ENCODE measurements at places on chromosomes 12 and 14.

DNA sequence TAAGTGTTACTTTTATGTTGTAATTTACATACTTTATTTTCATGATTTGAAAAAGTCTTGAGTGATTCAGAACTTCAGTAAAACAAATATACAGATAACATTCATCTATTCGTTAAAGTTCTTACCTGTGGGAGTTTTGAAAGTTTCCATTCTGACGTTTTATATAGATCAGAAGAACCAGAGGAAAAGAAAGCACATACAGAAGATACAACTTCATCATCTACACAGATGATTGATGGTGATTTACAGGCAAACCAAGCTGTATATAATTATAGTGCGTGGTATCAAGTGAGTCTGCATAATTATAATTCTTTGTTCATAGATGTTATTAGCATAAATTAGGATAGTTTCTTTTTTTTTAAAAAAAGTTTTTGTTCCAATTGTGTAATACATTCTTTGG is 20.0 kb downstream of the FKBP3 start:
- DNase-seq = no peak

DNA sequence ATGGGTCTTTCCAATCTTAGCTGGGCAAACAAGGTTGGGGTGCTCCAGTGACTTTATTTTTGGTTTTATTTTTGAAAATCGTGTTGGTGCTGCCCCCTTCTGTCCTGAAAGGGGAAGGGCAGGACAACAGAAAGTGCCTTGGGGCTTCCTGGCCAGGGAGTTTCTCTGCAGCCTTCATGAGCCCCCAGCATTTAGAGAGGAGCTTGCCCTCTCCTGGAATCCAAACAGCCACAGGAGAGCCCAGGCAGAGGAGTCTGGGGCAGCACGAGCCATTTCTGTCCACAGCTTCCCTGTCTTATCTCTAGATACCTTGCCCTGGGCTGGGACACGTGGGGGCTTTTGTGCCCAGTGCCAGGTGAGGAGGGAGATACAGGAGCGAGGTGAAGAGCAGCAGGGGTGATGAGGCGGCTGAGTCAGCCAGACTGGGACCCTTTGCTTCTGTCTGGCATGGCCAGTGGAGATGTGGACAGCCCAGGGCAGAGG is 4.4 kb upstream of the C1RL start:
- DNase-seq = peak; percentile 81

DNA sequence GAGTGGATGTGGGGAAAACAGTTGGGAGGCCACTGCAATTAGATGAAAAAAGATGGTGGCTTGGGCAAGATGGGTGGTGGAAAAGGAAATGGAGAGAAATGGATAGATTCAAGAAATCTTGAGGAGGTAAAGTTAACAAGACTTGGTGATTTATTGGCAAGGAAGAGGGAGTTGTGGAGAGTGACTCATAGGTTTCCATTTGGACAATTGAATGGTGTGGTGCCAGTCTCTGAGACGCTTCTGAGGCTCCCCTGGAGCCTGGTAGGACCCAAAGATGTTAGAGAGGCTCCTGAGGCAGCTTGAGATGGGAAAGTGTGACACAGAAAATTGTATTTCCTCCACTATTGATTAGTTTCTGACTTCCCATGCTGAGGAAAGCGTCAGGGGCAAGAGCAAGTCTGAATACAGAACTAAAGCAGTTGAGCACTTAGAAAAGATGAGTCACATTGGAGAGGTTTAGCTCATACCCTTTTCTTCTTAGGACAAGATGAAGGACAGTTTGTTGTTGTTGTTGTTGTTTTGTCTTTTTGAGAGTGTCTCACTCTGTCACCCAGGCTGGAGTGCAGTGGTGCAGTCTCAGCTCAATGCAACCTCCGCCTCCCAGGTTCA is 4.5 kb downstream of the PRPF40B start:
- DNase-seq = peak; percentile 51

DNA sequence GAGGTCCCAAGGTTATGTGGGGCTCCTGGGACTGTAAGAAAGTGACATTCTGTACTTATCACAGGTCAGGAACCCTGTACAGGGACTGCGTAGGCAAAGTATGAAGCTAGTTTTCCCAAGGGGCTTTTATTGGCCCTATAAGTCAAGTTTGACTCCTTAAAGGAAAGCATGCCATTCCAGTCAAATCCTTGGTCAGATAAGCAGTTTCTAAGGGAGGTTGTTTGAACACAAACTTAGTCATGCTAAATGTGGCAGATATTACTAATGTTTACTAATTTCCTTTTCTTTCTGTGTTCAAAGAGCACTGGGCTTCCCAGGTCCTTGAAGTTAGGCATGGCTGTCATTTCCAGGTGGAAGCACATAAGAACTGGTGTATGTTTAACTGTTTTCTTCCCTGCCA is 472.4 kb downstream of the ATP23 start:
- DNase-seq = no peak

- peak; percentile 58 for DNase-seq
These were observed 75.8 kb downstream of the C12orf50 start for GRCh38 chr12:87953256-87953860.

- no peak for DNase-seq
These were observed 91.8 kb upstream of the RIC8B start for GRCh38 chr12:106682594-106683234.

DNA sequence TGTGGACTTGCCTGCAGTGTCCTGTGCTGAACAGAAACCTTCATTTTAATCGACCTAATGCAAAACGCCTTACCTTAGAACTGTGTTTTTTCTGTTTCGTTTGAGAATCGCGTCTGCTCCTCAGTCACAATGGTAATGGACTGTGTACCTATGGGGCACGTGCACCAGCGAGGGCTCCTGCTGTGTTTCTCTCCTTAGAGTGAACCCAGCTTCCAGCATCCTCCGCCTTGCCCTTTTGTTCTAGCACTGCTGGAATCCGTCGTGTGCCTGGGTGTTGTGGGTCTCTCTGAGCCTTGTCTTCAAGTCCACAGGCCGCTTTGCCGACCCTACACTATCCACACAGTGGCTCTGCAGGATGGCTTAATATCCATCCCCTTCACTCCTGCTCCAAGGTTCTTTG is 3.6 kb downstream of the AMN start:
- no peak for DNase-seq

- no peak for DNase-seq
These were observed 29.4 kb downstream of the PPP2R5E start for GRCh38 chr14:63513756-63514155.

DNA sequence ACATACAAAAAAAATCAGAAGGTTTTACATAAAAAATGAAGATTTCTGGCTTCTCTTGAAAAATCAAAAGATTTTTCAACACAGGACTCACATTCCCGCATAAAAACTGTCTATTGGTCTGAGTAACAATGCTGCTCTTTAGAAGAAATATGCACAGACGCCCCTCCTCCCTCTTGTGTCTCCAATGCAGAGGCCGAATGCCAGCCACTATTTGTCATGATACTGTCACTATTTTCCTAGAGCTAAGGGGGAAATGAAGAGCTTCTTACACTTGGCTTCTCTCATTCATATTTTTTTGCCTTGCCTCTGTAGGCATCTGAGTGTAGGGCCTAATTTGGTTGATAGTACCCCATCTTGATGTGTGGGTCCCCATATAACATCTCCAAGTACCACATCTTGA is 98.0 kb downstream of the BBS10 start:
- no peak for DNase-seq

DNA sequence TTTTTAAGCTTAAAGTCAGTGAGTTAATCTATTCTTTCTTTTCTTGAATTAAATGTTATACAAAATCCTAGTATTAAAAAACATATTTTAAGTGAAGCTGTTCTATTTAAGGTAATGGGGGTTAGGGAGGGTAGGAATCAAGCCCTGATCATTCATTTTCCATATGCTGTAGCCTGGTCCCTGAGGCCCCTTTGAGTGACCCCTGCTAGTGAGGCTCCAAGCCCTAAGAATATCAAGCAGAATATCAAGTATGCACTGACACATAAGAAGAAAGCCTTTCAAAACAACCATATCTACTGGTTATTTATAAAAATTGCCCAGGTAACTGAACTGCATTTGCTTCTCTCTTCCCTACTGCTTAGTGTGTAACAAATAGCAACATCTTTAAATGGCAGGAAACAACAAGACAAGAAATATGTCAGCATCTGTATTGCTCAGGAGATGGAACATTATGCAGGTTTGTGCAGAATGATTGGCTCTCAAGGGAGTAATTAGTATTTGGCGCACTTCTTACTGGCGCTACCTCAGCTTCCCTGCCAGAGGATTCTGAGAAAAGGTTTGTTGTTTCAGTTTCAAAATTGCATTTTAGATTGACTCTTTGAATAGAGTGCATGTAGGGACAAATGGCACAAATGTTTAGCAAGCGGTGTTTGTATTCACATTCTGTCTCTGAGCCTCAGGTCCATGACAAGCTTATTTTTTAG is 223.0 kb downstream of the DUSP6 start:
- DNase-seq = no peak

DNA sequence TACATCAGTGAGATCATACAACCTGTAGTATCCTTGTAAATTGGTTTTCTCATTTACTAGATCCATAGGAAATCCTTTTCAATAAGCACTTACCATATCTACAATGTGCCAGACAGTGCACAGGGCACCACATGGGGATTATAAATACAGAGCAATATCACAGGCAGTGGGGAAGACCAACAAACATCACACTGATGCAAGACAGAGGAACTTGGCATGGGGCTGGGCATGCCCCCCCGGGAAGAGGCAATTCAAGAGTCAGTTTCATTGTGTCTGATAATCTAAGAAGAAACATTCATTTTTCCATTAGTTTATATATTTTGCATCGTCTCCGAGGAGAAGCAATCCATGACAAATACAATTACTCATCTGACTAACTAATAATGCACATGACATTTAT is 16.2 kb downstream of the NT5DC3 start:
- no peak for DNase-seq

DNA sequence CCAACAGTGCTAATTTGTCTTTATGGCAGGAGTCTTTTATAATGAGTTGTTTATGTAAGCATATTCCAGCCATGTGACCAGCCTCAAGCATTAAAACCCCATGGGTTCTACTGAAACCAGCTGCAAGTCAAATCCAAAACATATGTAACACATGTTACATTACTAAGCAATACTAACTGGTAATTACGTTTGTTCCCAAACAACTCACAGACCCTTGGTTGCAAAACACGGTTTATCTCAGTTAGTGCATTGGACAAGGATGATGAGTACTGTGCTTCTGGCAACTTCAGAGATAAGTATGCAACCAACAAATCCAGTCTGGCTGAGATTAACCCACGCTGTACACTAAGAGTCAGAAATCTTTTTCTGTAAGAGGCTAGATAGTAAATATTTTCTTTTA is 110.1 kb upstream of the FAR2 start:
- DNase-seq = peak; percentile 69

DNA sequence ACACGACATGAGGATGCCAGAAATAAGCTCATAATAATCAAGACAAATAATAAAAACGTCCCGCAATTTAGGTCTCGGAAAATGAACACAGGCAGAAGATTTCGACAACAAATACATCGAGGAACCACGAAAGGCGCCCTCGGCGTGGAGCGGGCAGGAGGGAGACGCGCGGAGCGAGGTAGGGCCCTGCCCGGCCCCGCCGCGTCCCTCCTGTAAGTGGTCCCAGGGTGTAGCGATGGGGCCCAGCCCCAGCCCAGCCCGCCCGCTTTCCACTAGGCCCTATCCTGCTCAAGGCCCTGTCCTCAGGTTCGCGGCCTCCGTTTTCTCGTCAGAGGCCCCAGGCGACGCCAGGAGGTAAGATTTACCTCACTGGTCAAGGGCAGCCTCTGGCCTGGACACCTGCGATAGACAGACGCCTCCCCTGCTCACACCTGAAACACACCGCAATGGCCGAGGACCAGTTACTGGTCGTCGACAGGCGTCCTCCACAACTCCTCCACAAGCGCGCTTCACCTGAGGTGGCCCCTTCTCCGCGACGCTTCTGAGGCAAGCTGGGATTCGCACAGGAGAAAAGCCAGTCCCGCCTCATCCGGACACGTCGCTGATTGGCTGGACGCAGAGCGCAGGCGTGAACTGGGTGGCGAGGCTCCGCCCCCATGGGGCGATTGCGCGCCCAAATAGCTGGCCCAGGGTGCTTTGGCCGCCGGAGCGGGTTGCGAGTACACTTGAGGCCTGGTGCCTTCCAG is at the start of gene SYCP3:
SYCP3 (minus strand) TSS at position 543 of the 746 bp plus-strand sequence. CDS start 1,527 bp downstream, outside the sequence.
- no peak for DNase-seq

DNA sequence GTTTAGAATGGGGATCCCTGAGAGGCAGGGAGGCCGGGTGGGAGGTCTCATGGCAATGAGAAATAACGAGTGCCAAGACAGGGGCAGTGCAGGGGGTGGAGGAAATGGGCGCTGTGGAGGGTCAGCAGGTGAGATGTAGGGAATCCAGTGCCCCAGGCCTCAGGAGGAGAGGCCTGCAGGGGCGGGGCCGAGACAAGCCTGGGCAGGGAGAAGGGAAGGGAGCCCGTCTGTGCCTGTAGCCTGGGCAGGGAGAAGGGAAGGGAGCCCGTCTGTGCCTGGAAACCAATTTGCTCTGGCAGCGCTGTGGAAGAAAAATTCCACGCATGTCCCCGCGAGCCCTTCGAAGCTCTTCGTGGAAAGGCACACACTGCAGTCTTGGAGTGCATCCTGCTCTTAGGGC is 10.6 kb upstream of the NCOR2 start:
- DNase-seq = no peak

- DNase-seq = no peak
These were observed at the start of gene ITGB7 for GRCh38 chr12:53207042-53207441. Gene ITGB7, minus strand, starts transcription at chr12:53207251. Its CDS starts 6,808 bp downstream, at chr12:53200443.

DNA sequence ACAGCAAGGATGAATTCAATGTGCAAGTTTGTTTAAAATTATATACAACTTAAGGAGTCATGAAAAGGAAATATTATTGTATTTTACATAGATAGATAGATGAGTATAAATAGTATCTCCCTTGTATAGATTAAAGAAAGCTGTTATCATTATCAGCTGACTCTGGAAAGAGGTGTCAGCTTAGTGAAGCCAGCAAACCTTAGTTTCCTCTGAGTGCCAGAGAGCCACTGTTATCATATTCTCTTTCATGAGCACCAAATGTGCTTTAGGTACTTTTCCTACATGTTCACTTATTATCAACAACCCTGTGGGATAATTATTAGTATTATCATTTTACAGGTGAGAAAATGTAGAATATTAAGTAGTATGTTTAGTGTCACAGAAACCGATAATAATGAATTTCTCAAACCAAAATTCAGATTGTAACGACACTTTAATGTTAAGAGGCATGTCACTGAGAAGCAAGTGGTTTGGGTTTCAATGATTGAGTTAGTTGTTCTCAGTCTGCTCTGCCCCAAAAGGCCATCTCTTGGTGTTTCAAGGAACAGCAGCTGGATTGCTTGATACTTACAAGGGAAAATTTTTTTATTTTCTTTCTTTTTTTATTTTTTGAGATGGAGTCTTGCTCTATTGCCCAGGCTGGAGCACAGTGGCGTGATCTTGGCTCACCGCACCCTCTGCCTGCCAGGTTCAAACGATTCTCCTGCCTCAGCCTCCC is 53.7 kb downstream of the PLEKHA5 start:
- peak; percentile 36 for DNase-seq
